MCF 10A (cell line): ENCODE measurements at places on chromosomes 2 and 18. TPM values are rescaled to one million over a fixed set of nuclear protein-coding genes. Genes with fewer than 3 reads are reported as not detected.

- no peak overlapping the region for H3K27ac ChIP-seq
- H3K4me3 ChIP-seq, result no peak overlapping the region
Observed at GRCh38 chr2:85160966-85161960, 28.1 kb downstream of the TCF7L1 start.

DNA sequence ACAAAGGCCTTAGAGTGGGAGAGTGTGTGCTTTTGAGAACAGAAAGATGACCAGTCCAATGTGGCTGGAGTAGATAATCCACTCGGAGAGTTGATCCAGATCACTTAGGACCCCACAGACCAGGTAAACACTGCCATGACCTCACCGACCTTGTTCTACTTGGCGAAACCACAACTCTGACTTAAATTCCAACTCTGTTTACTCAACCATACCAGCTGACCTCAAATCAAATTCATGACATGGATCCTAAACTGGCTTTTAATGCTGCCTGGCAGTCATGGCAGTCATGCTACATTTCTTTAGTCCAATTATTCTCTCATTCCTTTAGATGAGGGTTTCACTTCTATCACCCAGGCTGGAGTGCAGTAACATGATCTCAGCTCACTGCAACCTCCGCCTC lies 347.1 kb upstream of the FAM98A start:
- H3K27me3 ChIP-seq, result no peaks in the 10 kb centered on the region
- no peaks in the 10 kb centered on the region for H3K36me3 ChIP-seq
- no peak overlapping the region for H3K4me3 ChIP-seq
- H3K4me1 ChIP-seq, result no peaks in the 10 kb centered on the region

DNA sequence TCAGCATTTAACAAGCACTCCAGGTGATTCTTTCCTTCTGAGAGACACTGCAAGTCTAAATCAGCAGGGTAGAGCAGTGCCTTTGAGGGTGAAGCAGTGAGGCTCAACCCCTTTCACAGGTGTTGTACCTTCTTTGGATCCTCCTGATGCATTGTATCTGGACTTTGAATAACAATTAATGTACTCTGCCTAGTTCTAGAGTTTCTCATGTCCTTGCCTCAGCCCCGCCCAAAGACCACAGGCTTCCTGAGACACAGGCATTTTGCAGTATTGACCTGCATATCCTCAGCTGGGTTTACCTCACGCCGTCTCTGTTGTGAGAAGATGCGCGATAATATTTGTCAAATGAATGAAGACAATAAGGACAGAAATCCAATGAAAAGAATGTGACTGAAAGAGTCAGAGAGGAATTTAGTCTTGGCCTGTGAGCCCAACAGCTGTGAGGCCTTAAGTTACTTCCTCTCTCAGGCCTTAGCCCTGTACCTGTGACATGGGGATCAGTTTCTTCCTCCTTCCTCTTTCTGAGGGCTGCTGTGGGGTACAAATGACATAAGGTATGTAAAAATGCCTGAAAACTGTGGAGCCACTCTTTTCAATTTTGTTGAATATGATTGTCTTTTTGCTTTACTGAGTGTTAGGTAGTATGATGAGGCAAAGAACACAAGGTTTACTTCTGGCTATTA lies 43.7 kb downstream of the WIPF1 start:
- no peaks in the 10 kb centered on the region for H3K4me1 ChIP-seq
- H3K4me3 ChIP-seq, result no peak overlapping the region
- H3K27ac ChIP-seq, result no peak overlapping the region
- H3K27me3 ChIP-seq, result no peaks in the 10 kb centered on the region
- no peak for DNase-seq
- no peaks in the 10 kb centered on the region for H3K36me3 ChIP-seq

- DNase-seq, result no peak
- H3K27ac ChIP-seq, result peak overlapping the region; percentile 68
- H3K4me3 ChIP-seq, result no peak overlapping the region
Observed at GRCh38 chr18:32355896-32356295, 114.8 kb downstream of the GAREM1 start.

- no peaks in the 10 kb centered on the region for H3K27me3 ChIP-seq
- H3K27ac ChIP-seq, result no peak overlapping the region
- H3K4me3 ChIP-seq, result no peak overlapping the region
- no peak for DNase-seq
- H3K4me1 ChIP-seq, result peaks cover 12% of the 10 kb centered on the region
Observed at GRCh38 chr18:56647951-56648893, 2.9 kb upstream of the WDR7 start.

The POLE4 gene
- 117 and 133 TPM in 2 replicates for total RNA-seq

The EVA1A gene
- total RNA-seq, result 7.6 and 14.4 TPM in 2 replicates

The CD8B gene
- total RNA-seq, result not detected in 2 replicates
